Activated T-helper 17 cell treated with anti-CD3 and anti-CD28 coated beads, Interleukin-2, amount 50 U/mL, for 72 hours (primary cell): ENCODE measurements at places on chromosomes 5 and 9.
A peak's percentile ranks its signal among the peaks of the same experiment; 100 is the strongest.

- no peaks in the 10 kb centered on the region for H3K4me1 ChIP-seq
- no peak overlapping the region for H3K4me3 ChIP-seq
- ATAC-seq, result no peak
- no peak overlapping the region for H3K27ac ChIP-seq
Observed at GRCh38 chr5:163373436-163374084, 63.8 kb upstream of the CCNG1 start.

GRCh38 chr9:73872701-73873100 lies 624.4 kb upstream of the RORB start:
- no peaks in the 10 kb centered on the region for H3K4me1 ChIP-seq
- H3K27ac ChIP-seq, result no peak overlapping the region
- H3K4me3 ChIP-seq, result no peak overlapping the region
- ATAC-seq, result no peak
- H3K36me3 ChIP-seq, result no peaks in the 10 kb centered on the region
- H3K27me3 ChIP-seq, result no peaks in the 10 kb centered on the region

DNA sequence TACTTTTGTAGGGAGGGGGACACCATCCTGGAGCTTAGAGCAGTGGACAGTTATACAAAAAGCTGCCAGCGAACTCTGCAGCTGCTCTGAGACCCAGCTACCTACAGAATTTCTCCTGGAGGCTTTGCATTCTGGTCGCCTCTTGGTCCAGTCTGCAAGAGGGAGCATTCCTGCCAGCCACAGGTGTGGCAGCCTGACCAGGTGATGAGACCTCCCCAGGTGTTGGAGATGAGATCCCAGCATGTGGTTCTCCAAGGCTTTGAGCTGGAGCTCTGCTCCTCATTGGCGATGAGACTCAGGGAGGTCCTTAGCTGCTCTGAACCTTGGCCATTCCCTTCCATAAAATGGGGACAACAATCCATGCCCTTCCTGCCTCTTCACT lies 69.3 kb downstream of the RGS3 start:
- no peak for ATAC-seq
- no peaks in the 10 kb centered on the region for H3K27me3 ChIP-seq
- H3K27ac ChIP-seq, result no peak overlapping the region
- H3K4me1 ChIP-seq, result peaks cover 1% of the 10 kb centered on the region
- H3K4me3 ChIP-seq, result no peak overlapping the region
- peaks cover 91% of the 10 kb centered on the region for H3K36me3 ChIP-seq

DNA sequence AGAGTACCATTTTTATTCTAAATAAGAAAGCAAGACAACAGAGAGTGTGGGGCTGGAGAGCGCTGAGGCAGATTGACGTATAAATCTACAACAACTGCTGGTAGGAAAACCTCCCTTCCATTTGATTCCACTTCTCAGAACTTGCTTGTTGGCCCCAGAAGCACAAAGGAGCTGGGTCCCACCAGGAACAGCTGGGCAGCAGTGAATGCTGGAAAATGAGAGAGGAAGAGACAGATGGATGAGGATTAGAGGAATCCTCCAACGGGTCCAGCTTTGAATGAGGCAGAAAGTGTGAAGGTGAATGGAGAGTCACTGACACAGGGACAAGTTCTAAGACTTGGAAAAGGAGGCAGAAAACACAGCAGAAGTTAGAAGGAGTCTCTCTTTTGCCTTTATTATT lies 14.8 kb downstream of the TAS2R1 start:
- H3K27me3 ChIP-seq, result no peaks in the 10 kb centered on the region
- no peak for ATAC-seq
- no peak overlapping the region for H3K4me3 ChIP-seq
- no peaks in the 10 kb centered on the region for H3K36me3 ChIP-seq
- no peaks in the 10 kb centered on the region for H3K4me1 ChIP-seq
- no peak overlapping the region for H3K27ac ChIP-seq

GRCh38 chr9:16028548-16028947 lies 475.7 kb downstream of the CCDC171 start:
- H3K4me1 ChIP-seq, result no peaks in the 10 kb centered on the region
- no peak overlapping the region for H3K27ac ChIP-seq
- ATAC-seq, result no peak
- H3K27me3 ChIP-seq, result no peaks in the 10 kb centered on the region
- no peaks in the 10 kb centered on the region for H3K36me3 ChIP-seq
- no peak overlapping the region for H3K4me3 ChIP-seq

DNA sequence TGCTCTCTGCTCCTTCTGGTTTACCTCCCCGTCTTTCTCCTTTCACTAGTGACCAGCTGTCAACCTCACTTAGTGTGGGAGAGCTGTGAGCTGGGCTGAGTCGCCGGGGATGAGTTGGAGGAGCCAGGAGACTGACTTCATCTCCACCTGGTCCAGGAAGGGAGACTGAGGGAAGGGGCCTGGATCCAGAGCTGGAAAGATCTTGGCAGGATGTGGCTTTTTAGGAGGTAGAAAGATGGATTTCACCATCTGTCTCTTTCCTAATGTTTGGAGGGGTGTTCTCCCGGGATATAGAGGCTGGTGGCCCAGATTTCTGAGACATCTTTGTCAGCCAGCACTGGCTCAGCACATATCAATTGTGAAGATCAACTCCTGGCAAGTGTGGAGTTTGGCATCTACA lies 37.1 kb upstream of the TNC start:
- H3K27ac ChIP-seq, result no peak overlapping the region
- no peak for ATAC-seq
- H3K4me1 ChIP-seq, result no peaks in the 10 kb centered on the region
- peaks cover 11% of the 10 kb centered on the region for H3K27me3 ChIP-seq

DNA sequence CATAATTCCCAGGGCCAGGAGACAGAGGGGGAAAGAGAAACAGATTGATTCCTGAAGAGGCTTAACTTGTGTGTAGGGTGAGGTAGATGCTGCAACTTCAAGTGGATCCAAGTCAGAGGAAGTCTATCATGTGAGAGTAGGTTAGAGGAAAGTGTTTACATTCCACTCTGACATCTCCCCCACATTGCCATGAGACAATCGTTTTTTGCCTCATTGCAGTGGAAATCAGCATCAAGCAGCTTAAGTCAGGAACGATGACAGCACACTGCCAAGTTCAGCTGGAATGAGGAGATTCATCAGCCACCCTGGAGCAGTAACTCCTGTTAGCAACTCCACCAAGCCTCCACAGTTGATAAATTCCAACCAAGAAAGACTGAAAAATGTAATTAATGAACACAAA lies 689.7 kb upstream of the MEF2C start:
- no peaks in the 10 kb centered on the region for H3K27me3 ChIP-seq
- H3K27ac ChIP-seq, result no peak overlapping the region
- no peaks in the 10 kb centered on the region for H3K4me1 ChIP-seq
- H3K4me3 ChIP-seq, result no peak overlapping the region
- H3K36me3 ChIP-seq, result no peaks in the 10 kb centered on the region

GRCh38 chr9:130284249-130284625 lies 18.7 kb downstream of the HMCN2 start:
- H3K4me3 ChIP-seq, result no peak overlapping the region
- ATAC-seq, result no peak
- no peaks in the 10 kb centered on the region for H3K4me1 ChIP-seq
- no peaks in the 10 kb centered on the region for H3K36me3 ChIP-seq
- no peak overlapping the region for H3K27ac ChIP-seq

GRCh38 chr5:174990909-174991308 lies 266.5 kb downstream of the MSX2 start:
- H3K4me1 ChIP-seq, result no peaks in the 10 kb centered on the region
- no peaks in the 10 kb centered on the region for H3K36me3 ChIP-seq
- ATAC-seq, result no peak

- no peak overlapping the region for H3K27ac ChIP-seq
- ATAC-seq, result no peak
- no peaks in the 10 kb centered on the region for H3K36me3 ChIP-seq
- H3K4me3 ChIP-seq, result peak overlapping the region; percentile 41
Observed at GRCh38 chr9:128421482-128421996, 882 bp downstream of the CERCAM start.

GRCh38 chr9:127977884-127978647 lies 2.7 kb downstream of the EEIG1 start:
- H3K4me3 ChIP-seq, result peak overlapping the region; percentile 96
- H3K36me3 ChIP-seq, result peaks cover 6% of the 10 kb centered on the region
- peaks cover 36% of the 10 kb centered on the region for H3K4me1 ChIP-seq
- H3K27ac ChIP-seq, result peak overlapping the region; percentile 90
- no peaks in the 10 kb centered on the region for H3K27me3 ChIP-seq
- ATAC-seq, result peak; percentile 13

DNA sequence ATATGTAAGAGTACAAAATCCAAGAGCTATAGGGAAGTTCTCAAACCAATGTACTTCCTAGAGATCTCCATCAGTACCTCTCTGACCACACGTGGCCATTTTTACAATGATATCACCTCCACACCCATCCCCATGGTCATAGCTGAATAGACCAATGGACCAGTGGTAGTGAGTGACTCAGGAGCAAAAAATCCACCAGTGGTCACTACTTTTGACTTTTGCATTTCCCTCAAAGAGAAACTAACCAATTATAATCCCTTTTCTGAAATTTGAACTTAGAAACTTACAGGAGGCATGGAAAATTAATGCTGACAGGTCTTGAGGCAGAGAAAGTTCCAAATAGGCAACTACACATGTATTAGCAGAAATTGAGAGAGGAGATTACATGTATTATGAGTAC lies 238.4 kb downstream of the TRPM3 start:
- no peaks in the 10 kb centered on the region for H3K36me3 ChIP-seq
- H3K27ac ChIP-seq, result no peak overlapping the region
- no peak for ATAC-seq
- H3K4me1 ChIP-seq, result no peaks in the 10 kb centered on the region

GRCh38 chr9:107337676-107338590 lies 54.9 kb downstream of the RAD23B start:
- H3K36me3 ChIP-seq, result peaks cover 37% of the 10 kb centered on the region
- H3K27me3 ChIP-seq, result no peaks in the 10 kb centered on the region
- peak overlapping the region; percentile 6 for H3K27ac ChIP-seq
- peaks cover 11% of the 10 kb centered on the region for H3K4me1 ChIP-seq
- ATAC-seq, result no peak
- H3K4me3 ChIP-seq, result no peak overlapping the region

GRCh38 chr5:72443883-72444282 lies 63.3 kb downstream of the ZNF366 start:
- peaks cover 7% of the 10 kb centered on the region for H3K27me3 ChIP-seq
- no peaks in the 10 kb centered on the region for H3K36me3 ChIP-seq
- H3K4me1 ChIP-seq, result no peaks in the 10 kb centered on the region
- H3K4me3 ChIP-seq, result no peak overlapping the region
- no peak overlapping the region for H3K27ac ChIP-seq
- ATAC-seq, result no peak

DNA sequence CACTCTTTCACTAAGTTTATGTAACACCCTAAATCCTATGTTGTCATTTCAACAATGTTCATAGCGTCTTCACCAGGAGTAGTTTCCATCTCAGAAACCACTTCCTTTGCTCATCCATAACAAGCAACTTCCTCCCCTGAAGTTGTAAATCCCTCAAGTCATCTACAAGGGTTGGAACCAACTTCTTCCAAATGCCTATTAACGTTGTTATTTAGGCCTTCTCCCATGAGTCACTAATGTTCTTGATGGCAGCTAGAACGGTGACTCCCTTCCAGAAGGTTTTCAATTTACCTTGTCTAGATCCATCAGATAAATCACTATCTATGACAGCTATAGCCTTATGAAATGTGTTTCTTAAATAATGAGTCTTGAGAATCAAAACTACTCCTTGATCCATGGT lies 73.3 kb upstream of the TARS1 start:
- no peak overlapping the region for H3K4me3 ChIP-seq
- H3K4me1 ChIP-seq, result no peaks in the 10 kb centered on the region
- no peak for ATAC-seq
- H3K27me3 ChIP-seq, result no peaks in the 10 kb centered on the region
- H3K36me3 ChIP-seq, result no peaks in the 10 kb centered on the region

DNA sequence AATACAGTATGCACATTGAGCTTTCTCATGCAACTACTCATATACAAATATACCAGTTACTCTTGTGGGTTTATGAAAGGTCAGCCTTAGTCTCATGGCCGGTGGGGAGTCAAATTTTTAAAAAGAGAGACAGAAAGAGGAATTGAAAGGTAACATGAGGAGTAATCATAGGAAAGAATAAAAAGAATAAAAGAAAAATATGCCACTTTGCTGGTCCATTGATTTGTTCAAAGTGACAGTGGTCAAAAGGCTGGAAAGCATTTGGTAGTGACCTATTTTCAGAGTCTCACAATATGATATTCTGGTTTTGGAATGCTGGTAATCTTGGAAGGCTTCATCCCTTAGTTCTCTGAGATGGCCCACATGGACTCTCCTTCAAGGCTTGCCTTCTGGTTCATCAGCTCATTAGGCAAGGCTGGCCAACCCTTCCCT lies 67.0 kb downstream of the ZNF366 start:
- no peak overlapping the region for H3K4me3 ChIP-seq
- H3K4me1 ChIP-seq, result no peaks in the 10 kb centered on the region
- H3K27ac ChIP-seq, result no peak overlapping the region
- no peaks in the 10 kb centered on the region for H3K36me3 ChIP-seq

- peak; percentile 65 for ATAC-seq
- peaks cover 39% of the 10 kb centered on the region for H3K36me3 ChIP-seq
- peak overlapping the region; percentile 96 for H3K4me3 ChIP-seq
- no peaks in the 10 kb centered on the region for H3K27me3 ChIP-seq
- peak overlapping the region; percentile 93 for H3K27ac ChIP-seq
- peaks cover 29% of the 10 kb centered on the region for H3K4me1 ChIP-seq
Observed at GRCh38 chr5:18745988-18746615, 1111.8 kb downstream of the TAF11L14 start.

DNA sequence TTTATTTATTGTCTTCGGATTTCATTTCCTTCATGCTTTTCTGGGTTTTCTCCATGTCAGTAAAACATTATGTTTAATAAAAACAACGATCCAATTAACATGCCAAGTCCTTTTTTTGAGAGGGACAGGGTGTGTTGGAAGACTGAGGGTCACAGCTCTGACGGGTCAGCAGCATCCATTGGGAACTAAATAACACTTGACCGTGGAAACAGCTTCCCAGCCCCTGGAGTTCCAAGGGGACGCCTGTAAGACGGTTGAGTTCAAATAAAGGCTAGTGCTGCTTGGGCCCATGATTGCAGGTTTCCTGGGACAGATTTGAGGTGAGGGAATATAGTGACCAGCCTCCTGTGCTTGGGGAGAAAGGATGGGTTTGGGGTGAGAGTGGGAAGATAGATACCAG lies 30.4 kb upstream of the NEURL1B start:
- no peak for ATAC-seq
- no peaks in the 10 kb centered on the region for H3K36me3 ChIP-seq
- no peak overlapping the region for H3K4me3 ChIP-seq
- no peak overlapping the region for H3K27ac ChIP-seq
- peaks cover 28% of the 10 kb centered on the region for H3K27me3 ChIP-seq

- H3K27ac ChIP-seq, result no peak overlapping the region
- H3K36me3 ChIP-seq, result no peaks in the 10 kb centered on the region
- H3K27me3 ChIP-seq, result no peaks in the 10 kb centered on the region
- no peaks in the 10 kb centered on the region for H3K4me1 ChIP-seq
- no peak for ATAC-seq
Observed at GRCh38 chr5:113118765-113119164, 142.2 kb downstream of the DCP2 start.

DNA sequence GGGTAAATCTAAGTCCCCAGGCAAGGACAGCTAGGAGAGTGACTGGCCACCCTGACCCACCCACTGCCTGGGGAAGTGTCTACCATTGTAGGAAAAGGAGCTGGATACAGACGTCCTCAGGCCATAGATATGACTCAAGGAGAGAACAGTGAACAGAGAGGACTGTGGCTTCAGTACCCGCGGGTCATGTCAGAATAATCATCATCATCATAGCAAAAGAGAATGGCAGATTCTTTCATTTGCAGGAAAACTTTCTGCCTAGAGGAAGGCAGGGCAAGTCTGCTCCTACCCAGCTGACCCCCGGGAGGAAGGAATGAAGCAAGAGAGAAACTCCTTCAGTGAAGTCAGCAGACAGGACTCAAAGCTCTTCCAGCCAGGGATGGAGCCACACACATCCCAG lies 52.2 kb upstream of the UBTD2 start:
- peaks cover 9% of the 10 kb centered on the region for H3K27me3 ChIP-seq
- H3K4me3 ChIP-seq, result no peak overlapping the region
- no peaks in the 10 kb centered on the region for H3K36me3 ChIP-seq
- H3K4me1 ChIP-seq, result no peaks in the 10 kb centered on the region
